Activated T-cell treated with anti-CD3 and anti-CD28 coated beads, Interleukin-2, amount 50 U/mL, for 72 hours (primary cell): ENCODE measurements at places on chromosomes 6 and 20.

- peaks cover 29% of the 10 kb centered on the region for H3K27me3 ChIP-seq
- no peak overlapping the region for H3K4me3 ChIP-seq
- no peak overlapping the region for H3K27ac ChIP-seq
Measured at GRCh38 chr6:87465051-87465450, 7.7 kb upstream of the SLC35A1 start.

GRCh38 chr6:169806701-169807100 lies 55.3 kb downstream of the ERMARD start:
- H3K36me3 ChIP-seq = no peaks in the 10 kb centered on the region
- H3K27ac ChIP-seq = no peak overlapping the region
- H3K4me3 ChIP-seq = no peak overlapping the region
- DNase-seq = no peak
- peaks cover 53% of the 10 kb centered on the region for H3K4me1 ChIP-seq

DNA sequence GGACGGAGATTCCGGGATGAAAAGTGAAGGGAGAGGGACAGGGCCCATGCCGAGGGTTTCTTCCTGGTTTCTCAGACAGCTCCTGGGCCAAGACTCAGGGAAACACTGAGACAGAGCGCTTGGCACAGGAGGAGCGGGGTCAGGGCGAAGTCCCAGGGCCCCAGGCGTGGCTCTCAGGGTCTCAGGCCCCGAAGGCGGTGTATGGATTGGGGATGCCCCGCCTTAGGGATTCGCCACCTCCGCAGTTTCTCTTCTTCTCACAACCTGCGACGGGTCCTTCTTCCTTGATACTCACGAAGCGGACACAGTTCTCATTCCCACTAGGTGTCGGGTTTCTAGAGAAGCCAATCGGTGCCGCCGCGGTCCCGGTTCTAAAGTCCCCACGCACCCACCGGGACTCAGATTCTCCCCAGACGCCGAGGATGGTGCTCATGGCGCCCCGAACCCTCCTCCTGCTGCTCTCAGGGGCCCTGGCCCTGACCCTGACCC lies 55.0 kb upstream of the HLA-A start:
- H3K4me1 ChIP-seq = peaks cover 9% of the 10 kb centered on the region
- DNase-seq = peak; percentile 51
- H3K36me3 ChIP-seq = peaks cover 2% of the 10 kb centered on the region
- peak overlapping the region; percentile 96 for H3K4me3 ChIP-seq
- H3K27ac ChIP-seq = peak overlapping the region; percentile 98

- H3K4me3 ChIP-seq = no peak overlapping the region
- H3K27me3 ChIP-seq = no peaks in the 10 kb centered on the region
- no peak overlapping the region for H3K27ac ChIP-seq
- no peaks in the 10 kb centered on the region for H3K36me3 ChIP-seq
- H3K4me1 ChIP-seq = peaks cover 18% of the 10 kb centered on the region
Measured at GRCh38 chr20:33233129-33233774, 2.5 kb upstream of the BPIFA1 start.

- DNase-seq = peak; percentile 46
- peak overlapping the region; percentile 80 for H3K4me3 ChIP-seq
- H3K36me3 ChIP-seq = peaks cover 2% of the 10 kb centered on the region
- peaks cover 56% of the 10 kb centered on the region for H3K27me3 ChIP-seq
- no peak overlapping the region for H3K27ac ChIP-seq
Measured at GRCh38 chr6:30075790-30076732, 492 bp upstream of the RNF39 start.

DNA sequence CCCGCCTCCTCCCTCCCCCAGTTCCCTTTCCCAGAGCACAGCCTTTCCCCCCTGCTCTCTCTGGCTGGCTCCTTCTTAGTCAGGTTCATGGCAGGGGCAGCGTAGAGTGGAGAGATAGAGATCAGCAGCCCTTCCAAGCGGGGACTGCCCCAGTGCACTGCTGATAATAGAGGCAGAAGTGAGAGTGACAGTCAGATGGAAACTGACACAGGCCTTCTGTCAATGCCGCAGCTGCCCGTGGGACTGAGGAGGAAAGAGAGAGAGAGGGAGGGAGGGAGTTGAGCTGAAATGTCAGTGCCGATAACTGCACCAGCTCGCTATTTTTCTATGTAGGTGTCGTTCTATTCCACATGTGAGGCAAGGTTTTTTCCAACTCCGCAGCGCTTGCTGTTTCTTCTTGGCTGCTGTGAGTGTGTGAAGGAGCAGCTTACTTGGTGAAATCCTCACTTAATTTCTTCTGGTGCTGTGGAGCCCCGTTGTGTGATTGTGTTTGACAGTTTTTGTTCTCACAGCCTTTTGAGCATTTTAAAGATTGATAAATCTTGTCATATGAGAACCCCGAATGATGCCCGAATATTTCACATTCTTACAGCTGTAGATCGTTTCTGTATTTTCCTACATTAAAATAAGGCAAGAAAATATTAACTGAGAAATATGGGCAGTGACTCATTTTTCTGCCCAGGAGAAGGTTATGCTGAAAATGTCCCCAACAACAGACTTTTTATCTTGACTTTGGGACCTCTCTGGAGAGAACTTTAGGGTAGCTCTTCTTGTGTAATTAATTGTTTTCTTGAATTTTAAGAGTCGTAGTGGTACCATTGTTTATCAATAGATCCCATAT lies 386.4 kb upstream of the MMS22L start:
- no peaks in the 10 kb centered on the region for H3K36me3 ChIP-seq
- peak; percentile 33 for DNase-seq
- H3K27me3 ChIP-seq = no peaks in the 10 kb centered on the region
- H3K4me3 ChIP-seq = no peak overlapping the region
- H3K4me1 ChIP-seq = no peaks in the 10 kb centered on the region

- H3K27me3 ChIP-seq = no peaks in the 10 kb centered on the region
- H3K27ac ChIP-seq = no peak overlapping the region
- no peaks in the 10 kb centered on the region for H3K4me1 ChIP-seq
- no peaks in the 10 kb centered on the region for H3K36me3 ChIP-seq
- DNase-seq = peak; percentile 44
- no peak overlapping the region for H3K4me3 ChIP-seq
Measured at GRCh38 chr20:50837532-50838321, 42.9 kb downstream of the BCAS4 start.

GRCh38 chr20:15396026-15396425 lies 1058.6 kb upstream of the FLRT3 start:
- no peak for DNase-seq

GRCh38 chr6:52053038-52053695 lies 34.2 kb downstream of the PKHD1 start:
- no peak overlapping the region for H3K4me3 ChIP-seq
- DNase-seq = no peak
- no peaks in the 10 kb centered on the region for H3K36me3 ChIP-seq

GRCh38 chr6:46586906-46587305 lies 65.7 kb downstream of the CYP39A1 start:
- H3K27ac ChIP-seq = no peak overlapping the region
- H3K27me3 ChIP-seq = peaks cover 12% of the 10 kb centered on the region
- no peak for DNase-seq

DNA sequence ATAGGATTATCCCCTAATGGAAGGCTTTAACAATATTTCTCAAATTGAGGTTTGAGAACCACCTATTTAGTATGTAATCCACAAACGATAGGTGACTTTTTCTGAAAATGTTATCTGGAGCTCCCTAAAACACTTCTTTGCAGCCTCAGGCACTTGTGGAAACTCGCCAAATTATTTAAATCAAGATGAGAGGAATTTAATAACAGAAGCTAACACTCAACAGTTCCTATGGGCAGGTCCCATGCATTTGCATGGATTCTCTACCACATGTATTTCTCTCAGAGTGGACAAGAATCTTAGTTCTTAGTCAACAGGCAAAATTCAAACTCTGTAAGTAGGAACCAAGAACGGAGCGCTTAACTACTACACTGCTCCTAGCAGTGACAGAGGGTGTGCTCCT lies 20.7 kb downstream of the SOX4 start:
- DNase-seq = no peak
- no peaks in the 10 kb centered on the region for H3K36me3 ChIP-seq
- H3K27ac ChIP-seq = no peak overlapping the region
- H3K4me3 ChIP-seq = no peak overlapping the region

DNA sequence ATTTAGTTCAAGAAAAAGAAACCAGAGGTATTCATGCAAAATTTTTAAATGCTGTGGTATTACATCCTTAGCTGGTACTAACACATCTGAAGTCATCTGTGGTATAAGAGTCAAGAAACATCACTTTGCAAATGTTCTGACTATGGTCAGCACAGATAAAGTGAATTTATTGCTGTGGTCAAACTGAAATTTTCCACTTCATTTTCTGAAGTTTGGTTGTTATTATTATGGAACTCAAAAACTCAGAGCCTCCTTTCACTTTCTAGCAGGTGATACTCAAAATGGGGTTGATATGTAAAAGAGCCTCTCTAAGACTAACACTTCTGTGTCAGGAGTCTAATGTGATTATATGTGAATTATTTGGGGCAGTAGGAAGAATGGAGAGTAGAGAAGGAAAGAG lies 257.8 kb downstream of the RNGTT start:
- DNase-seq = no peak
- no peaks in the 10 kb centered on the region for H3K36me3 ChIP-seq
- no peaks in the 10 kb centered on the region for H3K27me3 ChIP-seq
- peaks cover 22% of the 10 kb centered on the region for H3K4me1 ChIP-seq

GRCh38 chr6:17813542-17813941 lies 106.8 kb upstream of the NUP153 start:
- H3K36me3 ChIP-seq = no peaks in the 10 kb centered on the region
- H3K27me3 ChIP-seq = peaks cover 26% of the 10 kb centered on the region
- no peak overlapping the region for H3K4me3 ChIP-seq
- H3K4me1 ChIP-seq = no peaks in the 10 kb centered on the region
- no peak for DNase-seq
- H3K27ac ChIP-seq = no peak overlapping the region

DNA sequence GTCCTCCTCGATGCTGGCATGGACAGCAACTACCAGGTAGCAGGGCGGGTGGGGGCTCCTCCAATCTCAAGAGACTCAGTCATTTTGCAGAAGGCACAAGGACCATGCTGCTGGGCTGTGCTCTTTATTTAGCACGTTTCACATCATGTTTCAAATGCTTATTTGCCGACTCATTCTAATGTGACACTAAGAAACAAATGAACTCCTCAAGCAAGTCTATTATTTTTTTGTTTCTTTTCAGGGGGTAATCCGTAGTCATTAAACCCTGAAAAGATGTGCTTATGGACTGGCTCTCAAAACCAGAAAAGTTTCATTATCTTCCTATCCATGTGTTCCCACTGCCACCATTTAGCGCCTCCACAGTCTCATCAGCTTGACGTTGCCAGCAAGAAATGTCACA lies 92.9 kb downstream of the ANKS1A start:
- no peaks in the 10 kb centered on the region for H3K27me3 ChIP-seq
- DNase-seq = no peak
- H3K4me1 ChIP-seq = peaks cover 11% of the 10 kb centered on the region
- H3K4me3 ChIP-seq = no peak overlapping the region

DNA sequence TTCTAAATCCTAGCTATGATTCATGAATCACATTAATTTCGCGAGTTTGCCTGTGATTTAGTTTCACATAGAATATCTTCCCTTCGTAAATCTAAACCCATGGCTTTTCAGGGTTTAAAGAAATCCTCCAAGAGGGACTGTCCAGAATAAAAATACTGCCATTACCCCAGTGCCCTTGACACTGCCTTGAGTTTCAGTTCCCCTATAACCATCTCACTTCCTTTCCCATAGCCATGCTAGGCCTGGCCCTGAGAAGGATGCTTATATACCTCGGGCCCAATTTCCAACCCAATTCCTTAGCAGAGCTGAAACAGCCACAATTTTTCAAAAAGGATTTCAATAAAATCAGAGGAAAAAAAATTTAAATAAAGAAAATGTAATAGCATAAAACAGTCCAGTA lies 697.3 kb downstream of the FRK start:
- DNase-seq = no peak
- no peaks in the 10 kb centered on the region for H3K4me1 ChIP-seq
- H3K27ac ChIP-seq = no peak overlapping the region
- no peaks in the 10 kb centered on the region for H3K27me3 ChIP-seq
- H3K36me3 ChIP-seq = no peaks in the 10 kb centered on the region

- H3K4me3 ChIP-seq = peak overlapping the region; percentile 86
- no peak overlapping the region for H3K27ac ChIP-seq
- DNase-seq = peak; percentile 44
- peaks cover 26% of the 10 kb centered on the region for H3K4me1 ChIP-seq
Measured at GRCh38 chr20:32018269-32019155, 8.3 kb downstream of the CCM2L start.

GRCh38 chr20:23605867-23606651 lies at the start of gene CST9:
TSS of gene CST9 (minus strand) at chr20:23605917. CDS start at chr20:23605864, 53 bp downstream.
- H3K27ac ChIP-seq = no peak within 1 kb of the TSS
- H3K4me3 ChIP-seq = no peak within 1 kb of the TSS
- no peaks in the 10 kb centered on the region for H3K36me3 ChIP-seq
- no peak for DNase-seq
- H3K27me3 ChIP-seq = peaks cover 11% of the 10 kb centered on the region

DNA sequence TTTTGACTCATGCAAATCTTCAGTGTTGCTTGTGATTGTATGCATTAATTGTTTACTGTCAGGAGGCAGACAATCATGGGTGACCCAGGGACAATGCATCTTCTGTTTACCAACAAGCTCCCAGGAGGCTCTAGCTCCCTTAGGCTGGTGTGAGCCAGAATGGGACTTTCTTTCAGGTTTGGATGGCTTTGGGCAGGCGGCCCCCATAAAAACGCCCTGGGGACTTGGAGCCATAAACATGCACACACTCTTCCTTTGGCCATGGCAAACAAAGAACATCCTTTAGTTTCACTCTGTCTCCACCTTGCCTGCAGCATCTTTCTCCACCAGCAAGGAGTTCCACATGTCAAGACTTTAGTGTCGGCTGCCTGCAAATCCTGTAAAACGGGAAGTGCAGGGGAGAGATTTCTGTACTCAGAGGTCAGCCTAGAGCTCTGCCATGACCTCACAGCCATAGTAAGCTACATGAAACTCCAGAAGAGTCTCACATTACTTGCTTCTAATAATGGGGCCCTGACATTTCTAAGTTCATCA lies 127.6 kb downstream of the MAP3K7 start:
- peaks cover 8% of the 10 kb centered on the region for H3K36me3 ChIP-seq
- peak overlapping the region; percentile 100 for H3K27ac ChIP-seq
- no peaks in the 10 kb centered on the region for H3K4me1 ChIP-seq
- DNase-seq = no peak
- peak overlapping the region; percentile 69 for H3K4me3 ChIP-seq
